ENCODE measurements at places on chromosomes 4 and X.

GRCh38 chrX:110536816-110537215, 178.2 kb downstream of the RTL9 start:
- DNase-seq = no peak

- DNase-seq = no peak
Observed at GRCh38 chrX:489820-490219, 103.1 kb upstream of the PPP2R3B start.

GRCh38 chr4:139457318-139457717, 3.4 kb downstream of the RAB33B start:
- no peak for DNase-seq

DNA sequence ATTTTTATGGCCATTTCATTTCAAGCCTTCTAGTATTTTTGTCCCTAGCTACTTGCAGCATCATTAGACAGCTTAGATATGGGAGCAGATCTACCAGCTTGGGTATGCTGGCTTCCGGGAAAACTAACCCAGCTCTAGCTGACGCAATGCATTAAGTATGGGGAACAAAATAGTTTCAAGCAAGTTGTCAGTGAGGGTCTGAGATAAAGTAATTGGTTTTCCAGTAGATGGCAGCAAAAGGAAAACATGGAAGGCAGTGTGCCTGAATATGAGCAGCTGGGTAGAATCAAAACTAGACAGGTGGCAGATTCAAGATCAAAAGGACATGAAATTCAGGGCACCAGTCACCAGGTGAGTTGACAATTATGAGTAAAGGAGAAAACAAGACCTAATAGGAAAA, 340.9 kb upstream of the CTSO start:
- peak; percentile 30 for DNase-seq

GRCh38 chr4:6250235-6250983, 19.2 kb upstream of the WFS1 start:
- peak; percentile 77 for DNase-seq

GRCh38 chrX:108527724-108528123, 88.1 kb downstream of the COL4A5 start:
- no peak for DNase-seq

DNA sequence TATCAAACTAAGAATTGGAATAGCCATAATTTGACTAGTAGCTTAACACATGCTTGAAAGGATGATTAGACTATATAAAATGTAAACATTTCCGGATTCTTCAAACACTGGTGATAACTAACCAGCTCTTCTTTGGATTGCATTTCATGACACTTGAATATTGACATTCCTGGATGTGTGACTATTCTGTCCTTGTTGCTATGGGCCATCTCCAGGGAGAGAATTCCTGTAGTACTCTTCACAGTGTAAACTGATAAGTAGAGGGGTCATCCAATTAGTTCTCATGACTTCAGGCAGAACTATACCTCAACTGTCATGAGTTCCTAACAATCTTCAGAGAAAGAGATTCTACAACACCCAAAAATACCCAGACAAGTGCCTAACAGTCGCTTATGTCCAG, 1026.7 kb upstream of the TENM3 start:
- DNase-seq = no peak

DNA sequence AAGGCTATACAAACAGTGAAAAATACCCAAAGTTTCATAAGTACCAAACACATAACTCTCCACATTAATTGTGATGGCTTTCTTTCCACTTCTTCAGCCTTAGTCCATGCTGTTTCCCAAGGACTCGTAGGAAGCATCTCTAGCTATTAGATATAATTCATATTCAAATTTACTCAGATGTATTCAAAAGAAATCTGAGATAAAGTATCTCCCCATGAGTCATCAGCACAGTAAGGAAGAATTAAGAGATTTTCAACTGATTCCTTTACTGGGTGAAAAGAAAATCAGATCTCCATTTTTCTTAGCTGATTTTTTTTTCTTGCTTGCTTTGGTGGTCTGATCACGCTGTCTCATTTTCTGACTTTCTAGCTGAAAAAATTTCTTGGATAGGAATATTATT, 71.7 kb downstream of the MID1 start:
- DNase-seq = no peak

- no peak for DNase-seq
Observed at GRCh38 chr4:74858921-74859562, 64.7 kb upstream of the BTC start.

GRCh38 chr4:114302472-114302871, 296.1 kb upstream of the UGT8 start:
- DNase-seq = no peak

DNA sequence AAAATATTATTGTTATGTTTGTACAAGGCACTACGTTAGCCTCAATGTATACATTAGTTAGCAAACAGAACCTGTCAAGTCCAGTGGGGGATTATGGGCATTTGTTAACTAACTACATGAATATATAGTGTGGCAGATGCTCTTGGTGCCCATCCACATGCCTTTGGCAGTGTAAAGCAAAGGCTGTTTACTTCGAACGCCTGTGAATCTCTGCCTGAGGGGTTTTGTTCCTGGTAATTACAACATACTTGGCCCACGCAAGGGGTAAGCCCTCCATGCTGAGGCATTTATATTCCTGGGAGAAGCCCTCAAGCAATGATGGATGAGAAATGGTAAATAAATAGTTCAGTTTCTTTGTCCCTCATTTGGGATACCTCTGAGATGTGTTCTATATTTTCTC, 119.7 kb downstream of the IL1RAPL1 start:
- no peak for DNase-seq

DNA sequence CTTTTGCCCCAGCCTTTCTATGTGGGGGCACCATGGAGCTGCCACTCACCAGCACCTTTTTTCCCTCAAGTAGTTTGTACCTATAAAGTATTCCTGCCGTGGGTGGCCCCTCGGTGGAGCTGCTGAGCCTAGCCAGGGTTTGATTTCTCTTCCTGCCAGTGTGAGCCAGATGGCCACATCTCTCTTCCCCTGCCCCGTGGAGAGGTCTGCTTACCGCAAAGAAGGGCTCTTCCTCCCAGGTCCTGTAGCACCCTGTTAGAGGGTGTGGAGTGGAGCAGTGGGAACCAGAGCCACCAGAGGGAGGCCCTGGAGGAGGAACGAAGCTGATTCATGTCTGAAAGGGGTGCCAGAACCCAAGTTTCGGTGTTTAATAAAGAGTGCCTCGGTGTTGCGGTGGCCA, 95.4 kb downstream of the PTTG2 start:
- DNase-seq = no peak

DNA sequence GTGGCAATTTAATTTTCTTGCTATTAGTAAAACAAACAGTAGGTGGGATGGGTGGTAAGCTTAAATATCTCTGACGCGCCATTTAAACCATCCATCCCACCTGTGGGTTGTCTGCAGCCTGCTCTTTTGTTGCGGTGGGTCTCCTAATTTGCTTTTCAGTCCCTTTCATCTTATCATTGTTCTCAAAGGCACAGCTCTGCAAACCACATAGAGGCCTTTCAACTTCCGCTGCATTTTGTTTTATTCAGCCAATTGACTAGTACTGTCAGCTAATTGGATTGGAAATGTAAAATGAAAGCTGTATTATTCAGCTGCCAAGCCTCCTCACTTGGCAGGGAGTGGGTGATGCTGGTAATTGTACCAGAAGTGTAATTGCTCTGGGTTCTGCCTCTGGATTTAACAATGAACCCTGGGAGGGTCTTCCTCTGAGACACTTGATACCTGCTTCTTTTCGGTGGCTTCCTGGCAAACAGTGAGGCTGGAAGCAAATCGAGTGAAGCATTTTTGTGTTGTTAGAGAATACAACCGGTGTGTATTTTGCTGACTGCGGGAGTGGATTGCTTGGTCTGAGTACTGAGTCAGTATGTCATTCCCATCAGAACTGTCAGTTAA, 165.6 kb downstream of the FRAS1 start:
- DNase-seq = no peak

DNA sequence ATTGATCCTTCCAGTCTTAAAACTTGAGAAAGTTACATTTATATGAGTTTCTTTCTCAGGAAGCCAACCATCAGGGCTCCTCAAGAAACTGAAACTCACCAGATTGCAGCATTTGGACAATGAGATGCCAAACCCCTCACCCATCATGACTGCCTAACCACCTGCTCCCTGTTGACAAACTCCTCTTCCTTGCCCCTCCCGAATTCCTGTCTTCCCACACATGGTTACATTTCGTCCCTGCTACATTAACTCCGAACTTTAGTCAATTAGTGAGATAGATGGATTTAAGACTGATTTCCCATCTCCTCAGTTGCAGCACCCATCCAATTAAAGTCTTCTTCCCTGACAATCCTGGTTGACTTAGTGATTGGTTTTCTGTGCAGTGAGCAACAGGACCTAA, 118.7 kb downstream of the ZNF330 start:
- DNase-seq = no peak

DNA sequence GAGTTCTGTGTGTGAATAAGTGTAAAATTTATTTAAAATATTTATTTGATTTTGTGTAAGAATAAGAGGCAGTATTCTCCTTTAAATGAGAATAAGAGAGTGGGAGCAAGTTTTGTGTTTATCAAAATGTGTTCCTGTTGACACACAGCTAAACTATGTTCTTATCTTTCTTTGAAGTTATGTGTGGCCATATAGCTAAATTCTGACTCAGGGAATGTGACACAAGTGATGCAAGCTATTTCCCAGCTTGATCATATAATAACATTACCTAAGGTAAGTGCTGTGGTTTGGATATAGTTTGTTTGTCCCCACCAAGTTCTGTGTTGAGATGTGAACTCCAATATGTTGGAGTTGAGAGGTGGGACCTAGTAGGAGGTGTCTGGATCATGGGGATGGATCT, 740.0 kb upstream of the IGFBP7 start:
- no peak for DNase-seq

DNA sequence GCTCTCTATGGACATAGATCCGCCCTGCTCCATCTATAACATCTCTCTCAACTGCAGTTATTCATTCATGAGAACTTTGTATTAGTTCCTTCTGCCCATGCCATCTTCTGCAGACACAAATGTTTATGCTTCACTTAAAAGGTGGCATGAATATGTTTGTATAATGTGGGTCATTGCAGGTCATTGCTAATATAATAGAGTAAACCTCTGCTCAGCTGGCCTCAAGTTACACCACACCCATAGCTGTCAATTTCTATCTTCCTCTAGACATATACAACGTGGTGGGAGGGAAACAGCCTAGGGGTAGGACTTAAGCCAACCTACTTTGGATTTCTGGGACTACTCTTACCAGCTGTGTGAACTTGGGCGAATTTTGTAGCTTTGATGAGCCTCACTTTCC, 129.8 kb downstream of the ATXN3L start:
- no peak for DNase-seq

GRCh38 chr4:24625091-24625490, 40.7 kb upstream of the DHX15 start:
- no peak for DNase-seq

DNA sequence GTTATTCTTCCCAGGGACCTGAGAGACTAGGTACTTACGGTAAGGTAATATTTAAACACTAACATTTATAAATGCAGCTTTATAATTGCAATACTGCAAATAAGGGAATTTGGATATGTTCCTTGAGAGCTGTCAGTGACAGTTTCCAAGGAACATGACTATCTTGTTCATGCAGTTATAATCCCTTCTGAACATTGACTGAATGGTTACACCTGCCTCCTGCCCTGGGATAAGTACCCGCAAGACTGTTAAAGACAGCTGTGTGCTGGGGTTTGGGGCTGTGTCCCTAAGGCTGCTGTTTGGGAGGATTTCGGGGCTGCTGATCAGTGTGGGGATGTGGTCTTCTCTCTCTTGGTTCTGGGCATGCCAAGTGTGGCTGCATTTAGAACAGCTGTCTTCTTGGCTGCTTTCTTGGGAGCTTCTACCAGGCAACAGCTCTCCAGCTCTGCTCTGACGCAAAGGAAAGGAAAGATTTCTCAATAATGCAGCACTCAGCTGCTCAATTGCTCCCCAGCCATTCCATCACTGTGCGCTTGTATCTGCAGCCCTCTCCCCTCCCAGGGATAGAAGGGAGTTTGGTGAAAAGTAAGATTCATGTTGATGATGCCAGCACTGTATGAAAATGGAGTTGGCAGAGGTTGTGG, 298.8 kb upstream of the TAPT1 start:
- DNase-seq = no peak
